Thoracic aorta (tissue), 2 donors: ENCODE measurements at places on chromosomes 12 and 14.

- no peak for DNase-seq
- peaks cover 11% of the 10 kb centered on the region for H3K36me3 ChIP-seq
- no peaks in the 10 kb centered on the region for H3K4me1 ChIP-seq
- H3K4me3 ChIP-seq: no peak overlapping the region
- no peaks in the 10 kb centered on the region for H3K27me3 ChIP-seq
Measured at GRCh38 chr12:113838896-113839295, 127.2 kb downstream of the RBM19 start.

DNA sequence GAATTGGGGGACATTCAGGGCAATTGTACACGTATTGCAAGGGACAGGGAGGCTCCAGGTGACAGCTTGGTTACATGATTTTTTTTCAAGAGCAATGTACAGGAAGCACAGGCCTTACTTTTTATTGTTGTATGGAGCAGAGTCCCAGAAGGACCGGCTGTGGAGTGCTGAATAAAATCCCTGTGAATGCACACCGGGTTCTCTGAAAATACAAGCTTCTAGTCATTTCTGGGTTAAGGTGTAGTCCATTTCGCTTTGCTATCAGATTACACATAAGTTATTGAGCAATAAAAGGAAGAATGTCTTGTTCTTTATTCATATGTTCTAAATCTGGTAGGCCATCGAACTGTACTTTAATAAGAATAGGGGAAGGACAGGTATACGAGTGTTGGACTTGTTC is 52.2 kb downstream of the PDE3A start:
- peaks cover 67% of the 10 kb centered on the region for H3K4me1 ChIP-seq
- no peak for DNase-seq
- H3K27me3 ChIP-seq: no peaks in the 10 kb centered on the region

- H3K36me3 ChIP-seq: no peaks in the 10 kb centered on the region
- no peak for DNase-seq
- no peaks in the 10 kb centered on the region for H3K27me3 ChIP-seq
- H3K4me1 ChIP-seq: peaks cover 33% of the 10 kb centered on the region
Measured at GRCh38 chr12:15774819-15775218, 14.4 kb downstream of the EPS8 start.

GRCh38 chr14:55336162-55336561 is 64.9 kb downstream of the FBXO34 start:
- no peaks in the 10 kb centered on the region for H3K36me3 ChIP-seq
- no peak overlapping the region for H3K4me3 ChIP-seq
- no peak overlapping the region for H3K27ac ChIP-seq
- DNase-seq: no peak
- no peaks in the 10 kb centered on the region for H3K27me3 ChIP-seq
- H3K4me1 ChIP-seq: peaks cover 13% of the 10 kb centered on the region

DNA sequence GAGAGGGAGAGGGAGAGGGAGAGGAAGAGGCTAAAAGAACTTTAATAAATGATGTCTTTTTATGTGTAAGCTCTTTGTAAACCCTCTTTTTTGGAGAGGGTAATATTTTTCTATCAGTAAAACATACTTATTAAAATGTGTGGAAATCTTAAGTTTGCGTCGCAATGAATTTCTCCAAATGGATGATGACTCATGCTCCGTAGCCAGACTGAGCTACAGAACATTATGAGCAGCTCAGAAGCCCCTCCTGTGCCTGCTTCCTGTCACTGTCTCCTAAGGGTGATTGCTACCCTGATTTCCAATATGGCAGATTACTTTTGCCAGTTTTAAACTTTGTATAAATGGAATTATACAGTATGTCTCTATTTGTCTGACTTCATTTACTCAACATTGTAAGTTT is 13.0 kb upstream of the PYGL start:
- no peaks in the 10 kb centered on the region for H3K36me3 ChIP-seq
- H3K27me3 ChIP-seq: no peaks in the 10 kb centered on the region
- no peak for DNase-seq
- H3K27ac ChIP-seq: peak overlapping the region; percentile 12
